ENCODE measurements at places on chromosomes 4 and X.

DNA sequence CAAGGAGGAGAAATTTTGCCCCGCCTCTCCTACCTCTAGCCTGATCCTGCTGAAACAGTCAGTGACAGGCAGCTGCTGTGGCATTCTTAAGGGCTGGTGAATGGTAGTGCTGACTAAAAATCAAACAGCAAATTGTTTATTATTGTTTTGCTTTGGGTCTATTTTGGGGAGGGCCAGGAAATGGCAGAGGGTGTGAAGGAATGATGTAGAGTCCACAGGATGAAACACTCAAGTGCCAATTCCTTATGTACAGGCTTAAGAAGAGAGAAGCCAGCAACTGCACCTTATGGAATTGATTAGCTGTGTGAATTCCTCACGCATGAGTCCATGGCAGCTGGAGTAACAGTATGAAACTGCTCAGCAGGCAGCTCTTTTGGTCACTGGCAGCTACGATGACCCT is 39.7 kb downstream of the VEGFC start:
- DNase-seq: no peak

GRCh38 chr4:185859111-185859510 is 47.1 kb upstream of the SORBS2 start:
- no peak for DNase-seq

- DNase-seq: no peak
Observed at GRCh38 chrX:153646620-153647373, at the start of gene DUSP9. TSS of gene DUSP9 (plus strand) at chrX:153647203. CDS start at chrX:153647954, 751 bp downstream.

DNA sequence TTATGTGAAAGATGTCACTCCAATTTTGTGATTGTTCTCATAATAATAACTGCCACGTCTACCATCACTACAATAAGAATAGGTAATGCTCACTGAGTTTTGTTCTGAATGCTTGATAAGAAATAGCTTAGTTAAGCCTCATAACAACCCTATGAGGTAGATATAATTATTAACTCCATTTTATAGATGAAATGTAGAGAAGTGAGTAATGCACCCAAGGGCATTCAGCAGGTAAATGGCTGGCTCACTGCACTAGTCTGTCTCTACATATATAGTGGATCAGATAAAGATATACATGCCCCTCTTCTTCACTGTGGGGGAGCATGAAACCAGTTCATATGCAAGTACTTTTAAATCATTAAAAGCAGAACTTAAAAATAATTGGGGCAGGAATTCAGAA is 65.8 kb upstream of the SLC4A4 start:
- DNase-seq: no peak

- DNase-seq: no peak
Observed at GRCh38 chrX:103503853-103504207, 15.5 kb downstream of the RAB40A start.

- no peak for DNase-seq
Observed at GRCh38 chr4:96164814-96165351, 325.0 kb downstream of the PDHA2 start.

Measured in thoracic aorta (tissue), 2 donors.